ENCODE measurements at places on chromosomes 4 and X.

DNA sequence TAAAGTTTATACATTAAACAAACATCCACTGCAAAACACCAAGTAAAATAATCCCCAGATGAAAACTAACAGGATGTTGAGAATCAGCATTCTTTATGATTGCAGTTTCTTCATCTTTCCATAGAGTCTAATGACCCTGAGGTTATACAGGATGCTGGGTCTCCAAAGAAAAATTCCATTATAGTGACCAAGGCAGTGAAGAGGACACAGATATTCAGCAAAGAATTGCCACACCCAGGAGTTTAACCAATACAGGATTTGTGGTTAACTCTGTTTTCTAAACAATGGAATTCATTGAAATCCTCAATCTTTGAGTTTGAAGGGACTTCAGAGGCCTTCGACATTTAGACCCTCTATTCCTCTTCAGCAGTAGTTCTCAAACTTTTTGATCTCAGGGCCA is 76.2 kb upstream of the ESX1 start:
- no peak for DNase-seq

- DNase-seq: no peak
Observed at GRCh38 chr4:189809839-189810238, 130.8 kb upstream of the FRG1 start.

DNA sequence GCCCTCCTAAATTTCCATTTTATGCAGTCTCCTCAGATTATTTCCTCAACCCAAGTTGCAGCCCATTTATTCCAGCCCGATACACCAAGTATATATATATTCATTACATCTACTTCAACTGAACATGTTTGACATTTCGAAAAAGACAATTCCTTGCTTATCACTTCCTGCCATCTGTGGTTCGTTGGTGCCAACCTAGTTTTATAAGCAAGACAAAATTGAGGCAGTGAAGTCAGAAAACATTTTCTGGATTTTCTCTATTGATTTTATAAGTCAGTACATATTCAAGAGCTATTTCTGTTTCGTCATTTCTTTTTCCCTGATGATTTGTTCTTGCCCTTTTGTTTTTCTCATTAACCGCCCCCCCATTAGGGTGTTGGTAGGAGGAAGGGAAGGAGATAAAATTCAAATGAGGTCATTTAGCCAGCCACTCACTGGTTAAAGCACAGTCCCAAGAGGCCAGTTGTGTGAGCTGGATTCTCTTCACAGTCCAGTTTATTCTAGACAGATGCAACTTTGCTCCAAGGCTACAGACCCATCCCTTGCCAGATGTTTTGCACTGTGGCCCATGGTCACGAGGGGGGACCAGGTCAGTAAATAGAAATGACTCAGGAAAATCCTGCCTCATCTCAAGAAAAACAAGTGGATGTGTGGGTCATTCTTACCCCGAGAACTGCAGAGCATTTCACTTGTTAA is 20.3 kb upstream of the VEGFD start:
- no peak for DNase-seq

DNA sequence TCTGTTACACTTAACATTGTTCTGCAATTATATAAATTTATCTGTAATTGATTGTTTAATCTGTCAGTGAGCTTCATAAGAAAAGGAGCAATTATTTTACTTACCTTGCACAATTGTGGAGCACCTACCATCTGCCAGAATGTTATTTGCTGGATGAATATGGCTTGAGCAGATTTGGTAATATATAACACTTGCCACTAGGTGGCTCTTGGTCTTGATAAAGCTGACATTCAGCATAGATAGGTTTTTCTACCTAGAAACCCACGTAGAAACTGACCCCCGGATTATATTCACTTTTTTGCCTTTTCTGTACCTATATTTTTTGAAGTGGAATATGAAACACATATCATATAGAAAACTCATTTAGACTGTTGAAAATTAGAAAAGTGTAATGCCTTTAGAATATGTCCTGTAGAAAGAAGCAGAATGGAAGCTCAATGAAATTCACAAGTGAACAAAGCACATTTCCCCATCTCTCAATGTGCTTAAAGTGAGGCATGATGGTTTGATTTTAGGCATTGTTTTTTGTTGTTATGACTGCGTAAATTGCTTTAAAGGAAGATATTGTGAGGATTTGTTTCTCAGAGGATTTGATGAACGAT is 9.5 kb downstream of the RBPJ start:
- peak; percentile 56 for DNase-seq

GRCh38 chr4:107600436-107600835 is 119.6 kb downstream of the PAPSS1 start:
- DNase-seq: no peak

DNA sequence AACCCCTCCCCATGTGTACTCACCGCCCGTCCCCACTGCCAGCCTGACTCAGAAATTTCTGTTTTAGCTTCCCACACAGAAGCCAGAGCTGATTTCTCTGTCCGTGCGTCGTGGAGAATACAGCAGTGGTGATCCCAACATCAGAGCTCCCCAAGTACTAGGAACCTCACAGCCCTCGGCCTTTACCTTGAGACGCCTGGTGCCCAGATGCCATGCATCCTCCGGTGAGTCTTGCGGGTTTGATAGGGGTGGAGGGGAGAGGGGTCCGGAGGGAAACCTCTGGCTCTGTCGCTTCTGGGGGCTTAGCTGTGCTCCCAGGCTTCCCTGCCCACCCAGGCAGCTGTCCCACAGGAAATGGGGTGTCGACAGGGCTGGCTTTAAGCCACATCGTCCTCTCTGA is 2.1 kb downstream of the LOC101059915 start:
- no peak for DNase-seq

GRCh38 chr4:125938541-125938940 is 623.8 kb downstream of the FAT4 start:
- no peak for DNase-seq

DNA sequence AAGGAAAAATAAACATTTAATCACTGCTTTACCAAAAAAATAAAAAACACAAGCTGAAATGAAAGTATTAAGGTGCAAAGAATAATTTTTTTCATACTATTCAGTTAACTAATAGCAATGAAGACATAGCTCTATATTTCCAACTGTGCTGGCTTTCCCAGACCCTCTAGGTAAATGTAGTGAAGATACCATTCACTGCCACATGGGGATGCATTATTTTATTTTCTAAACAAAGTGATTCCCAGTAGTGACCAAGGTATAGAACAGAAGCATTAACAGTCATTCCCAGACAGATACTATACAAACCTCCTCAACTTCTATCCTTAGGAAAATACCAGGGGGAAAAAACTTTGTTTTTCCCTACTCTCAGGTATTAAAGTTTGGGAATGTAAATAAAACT is 39.4 kb downstream of the ANTXR2 start:
- no peak for DNase-seq

GRCh38 chr4:81031796-81032551 is 1.5 kb downstream of the BMP3 start:
- no peak for DNase-seq

- DNase-seq: no peak
Observed at GRCh38 chrX:103637604-103638338, 9.0 kb downstream of the TCEAL1 start.

GRCh38 chrX:105101378-105101777 is 119.1 kb downstream of the TEX13A start:
- no peak for DNase-seq

DNA sequence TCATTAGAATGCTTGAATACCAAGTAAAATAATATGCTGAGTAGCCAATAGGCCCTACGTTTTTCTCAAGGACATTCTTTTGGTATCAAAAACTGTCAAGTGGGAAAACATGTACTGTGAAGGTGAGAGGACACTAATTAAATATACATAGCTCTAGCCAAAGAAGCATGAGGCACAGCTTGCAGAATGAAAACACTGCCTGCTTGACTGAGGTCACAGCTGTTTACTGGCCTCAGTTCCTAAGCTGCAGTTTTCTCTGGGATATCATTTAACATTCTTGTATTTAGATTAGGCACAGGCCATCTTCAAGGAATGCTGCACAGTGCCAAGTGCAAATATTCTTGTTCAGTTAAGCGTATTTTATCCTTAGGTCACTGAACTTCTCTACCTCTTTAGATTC is 78.6 kb downstream of the NAP1L3 start:
- DNase-seq: no peak

DNA sequence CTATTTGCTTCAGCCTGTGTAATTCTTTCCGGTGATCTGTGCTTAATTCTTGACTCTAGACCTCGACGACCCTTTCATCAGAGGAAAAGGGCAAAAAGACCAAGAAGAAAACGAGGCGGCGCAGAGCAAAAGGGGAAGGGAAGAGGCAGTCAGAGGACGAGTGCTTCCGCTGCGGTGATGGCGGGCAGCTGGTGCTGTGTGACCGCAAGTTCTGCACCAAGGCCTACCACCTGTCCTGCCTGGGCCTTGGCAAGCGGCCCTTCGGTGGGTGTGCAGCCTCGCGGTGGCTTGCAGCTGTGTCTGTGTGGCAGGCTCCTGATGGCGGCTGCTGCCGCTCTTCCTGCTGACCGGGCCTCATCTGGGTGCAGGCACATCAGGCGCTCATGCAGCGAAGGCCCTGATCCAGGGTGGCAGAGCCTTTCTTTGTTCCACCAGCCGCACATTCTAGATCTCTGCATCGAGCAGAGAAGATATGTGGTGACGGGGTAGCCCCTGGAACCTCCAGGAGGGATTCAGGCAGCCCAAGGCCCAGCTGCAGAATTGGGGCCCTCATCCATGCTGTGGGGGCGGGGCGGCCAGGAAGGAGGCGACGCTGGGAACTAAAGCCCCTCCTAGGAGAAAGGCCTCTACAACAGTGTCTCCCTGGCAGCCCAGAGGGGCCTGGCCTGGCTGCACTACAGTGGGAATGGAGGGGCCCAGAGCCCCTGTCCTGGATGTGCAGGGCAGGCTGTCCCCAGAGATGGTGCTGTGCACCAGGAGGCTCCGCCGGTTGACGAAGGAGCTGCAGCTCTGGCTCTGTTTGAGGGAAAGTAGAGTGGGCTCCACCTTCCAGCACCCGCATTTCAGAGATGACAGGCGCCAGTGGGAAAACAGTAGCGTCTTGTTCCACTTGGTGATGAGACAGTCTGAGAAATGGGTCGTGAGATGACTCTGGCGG is 32.1 kb downstream of the NELFA start:
- DNase-seq: no peak

DNA sequence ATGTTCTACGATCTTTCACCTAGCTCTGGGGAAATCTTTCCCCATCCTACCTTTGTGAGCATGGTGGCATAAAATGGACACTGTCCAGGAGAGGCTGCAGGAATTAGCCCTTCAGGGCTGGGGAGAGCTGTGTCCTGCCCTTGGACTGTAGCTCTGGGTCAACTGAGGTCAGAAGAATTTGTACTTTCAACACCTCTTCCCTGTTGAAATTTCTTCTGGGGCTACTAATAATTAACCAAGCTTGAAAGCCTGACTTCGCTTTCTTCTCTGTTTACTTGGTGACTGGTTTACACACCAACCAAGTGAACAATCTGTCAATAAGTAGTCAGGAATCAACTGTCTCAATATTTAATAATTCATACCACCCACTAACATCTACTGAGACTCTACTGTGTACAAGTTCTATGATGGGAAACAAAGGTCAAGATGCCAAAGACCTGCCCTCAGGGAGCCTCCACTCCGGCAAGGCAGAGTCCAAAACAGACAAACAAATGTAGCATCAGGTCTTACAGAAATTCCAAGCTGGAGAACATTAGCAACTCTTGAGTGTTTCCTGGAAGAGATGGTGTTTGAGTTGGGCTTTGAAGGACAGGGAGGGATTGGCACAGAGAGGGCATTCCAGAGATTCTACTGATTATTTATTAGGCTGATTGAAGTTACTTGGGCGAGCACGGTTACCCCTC is 113.1 kb downstream of the ENPP6 start:
- DNase-seq: no peak

DNA sequence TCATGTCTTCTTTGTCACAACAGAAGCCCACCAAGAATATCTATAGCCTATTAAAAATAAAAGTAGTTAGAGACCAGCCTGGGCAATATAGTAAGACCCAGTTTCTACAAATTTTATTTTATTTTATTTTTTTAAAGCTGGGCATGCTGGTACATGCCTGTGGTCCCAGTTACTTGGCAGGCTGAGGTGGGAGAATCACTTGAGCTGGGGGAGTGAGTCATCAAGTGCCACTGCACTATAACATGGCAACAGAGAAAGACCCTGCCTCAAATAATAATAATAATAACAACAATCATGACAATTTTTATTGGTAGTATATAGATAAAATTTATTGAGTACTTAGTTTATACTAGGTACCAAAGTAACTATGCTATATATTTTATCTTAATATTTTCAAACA is 93.0 kb upstream of the NPFFR2 start:
- DNase-seq: no peak

- no peak for DNase-seq
Observed at GRCh38 chr4:5166377-5166776, 115.1 kb downstream of the STK32B start.

- no peak for DNase-seq
Observed at GRCh38 chrX:122667667-122668066, 516.4 kb upstream of the GRIA3 start.

GRCh38 chrX:47143894-47144625 is 442 bp downstream of the NDUFB11 start:
- no peak for DNase-seq

DNA sequence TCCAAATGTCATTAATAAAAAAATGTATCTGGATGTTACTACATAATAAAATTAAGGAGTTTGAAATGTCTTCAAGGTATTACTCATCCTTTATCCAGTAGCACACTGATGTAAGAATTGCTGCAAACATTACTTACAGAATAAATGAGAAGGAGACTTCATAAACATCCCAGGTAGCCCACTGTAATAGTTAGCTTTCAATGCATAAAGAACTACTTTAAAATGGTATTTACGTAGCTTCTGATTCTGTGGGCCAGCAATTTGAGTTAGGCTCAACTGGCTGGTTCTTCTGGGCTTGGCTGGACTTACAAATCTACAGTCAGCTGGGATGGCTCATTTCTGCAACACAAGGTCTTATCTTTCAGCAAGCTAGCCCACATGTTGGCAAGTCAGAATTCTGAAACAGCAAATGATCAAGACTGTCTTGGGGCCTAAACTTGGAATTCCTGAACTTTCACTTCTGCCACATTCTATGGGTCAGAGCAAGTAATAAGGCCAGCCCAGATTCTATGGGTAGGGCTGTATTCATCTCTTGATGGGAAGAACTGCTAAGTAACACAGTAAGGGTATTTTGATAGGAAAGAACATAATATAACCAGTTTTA is 522.5 kb downstream of the IQCM start:
- no peak for DNase-seq

- DNase-seq: no peak
Observed at GRCh38 chr4:187046471-187046870, 322.8 kb upstream of the FAT1 start.

- no peak for DNase-seq
Observed at GRCh38 chr4:113524096-113524495, 237.4 kb downstream of the CAMK2D start.
